Activated CD8-positive, alpha-beta memory T cell treated with anti-CD3 and anti-CD28 coated beads, Interleukin-2, amount 10 ng/mL, durations not matched to agents 7 days and 5 days (primary cell): ENCODE measurements at places on chromosomes 5 and 9. TPM values are rescaled to one million over a fixed set of nuclear protein-coding genes. Genes with fewer than 3 reads are reported as not detected.
A peak's percentile ranks its signal among the peaks of the same experiment; 100 is the strongest.

DNA sequence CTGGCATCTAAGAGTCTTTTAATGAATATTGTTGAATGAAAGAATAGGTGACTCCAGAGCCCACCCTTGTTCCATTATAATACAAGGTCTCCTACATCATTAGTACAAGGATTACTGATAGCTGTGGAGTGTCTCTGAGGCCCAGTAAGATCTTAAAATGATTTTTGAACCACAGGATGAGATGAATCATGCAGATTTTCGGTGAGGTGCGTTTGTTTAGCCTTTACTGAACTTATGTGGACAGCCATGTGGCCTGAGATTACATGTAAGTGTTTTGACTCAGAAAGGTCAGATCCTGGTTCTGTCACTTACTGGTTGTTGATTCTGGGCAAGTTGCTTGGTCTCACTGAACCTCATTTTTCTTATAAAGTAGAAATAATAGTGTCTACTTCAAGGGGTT, 21.6 kb downstream of the NFX1 start:
- H3K4me1 ChIP-seq: peaks cover 32% of the 10 kb centered on the region
- H3K27ac ChIP-seq: peak overlapping the region; percentile 42
- H3K27me3 ChIP-seq: no peaks in the 10 kb centered on the region
- H3K4me3 ChIP-seq: no peak overlapping the region

The SLC25A46 gene
- 47.7 TPM for total RNA-seq

- H3K27me3 ChIP-seq: peaks cover 10% of the 10 kb centered on the region
- no peak for DNase-seq
- H3K4me3 ChIP-seq: no peak overlapping the region
- no peaks in the 10 kb centered on the region for H3K36me3 ChIP-seq
- H3K27ac ChIP-seq: no peak overlapping the region
- H3K4me1 ChIP-seq: no peaks in the 10 kb centered on the region
Measured at GRCh38 chr9:4366591-4367330, 66.9 kb upstream of the GLIS3 start.

The PCDHGB2 gene
- 0.67 TPM for total RNA-seq

The C5orf15 gene
- 20.9 TPM for total RNA-seq

DNA sequence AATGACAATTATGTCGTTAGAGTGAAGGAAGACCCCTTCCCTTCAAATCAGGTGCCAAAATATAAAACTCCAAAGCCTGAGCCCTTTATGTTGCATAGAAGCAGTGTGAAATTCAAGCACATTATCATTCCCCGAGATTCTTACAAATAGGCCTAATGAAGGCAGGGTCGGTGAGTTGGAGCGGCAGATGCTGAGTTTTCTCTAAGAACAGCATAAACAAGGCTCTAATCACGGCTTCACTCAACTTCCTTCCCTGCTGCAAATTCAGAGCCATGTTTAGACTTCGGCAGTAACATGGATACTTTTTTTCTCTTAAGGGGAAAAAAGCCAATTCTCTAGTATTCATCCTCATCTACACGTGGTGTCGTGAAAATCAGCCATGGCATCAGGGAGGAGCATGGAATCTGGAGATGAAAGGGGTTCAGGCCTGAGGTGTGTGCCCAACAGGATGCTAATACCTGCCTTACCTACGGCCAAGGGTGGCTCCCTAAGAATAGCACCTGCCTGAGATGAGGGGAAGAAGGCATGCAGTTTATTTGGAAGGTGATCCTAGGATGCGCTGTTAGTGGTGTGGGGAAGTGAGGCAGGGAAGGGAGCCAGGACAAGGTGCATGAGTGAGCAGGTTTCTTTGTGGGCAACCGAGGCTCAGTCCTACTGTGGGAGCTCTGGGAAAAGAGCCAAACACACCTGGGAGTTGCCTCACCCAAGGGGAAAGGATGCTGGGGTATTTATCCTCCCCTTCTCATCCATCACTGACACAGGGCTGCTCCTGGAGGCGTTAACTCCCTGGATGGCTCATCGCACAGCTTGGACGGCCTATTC, 146.8 kb upstream of the TBC1D2 start:
- no peaks in the 10 kb centered on the region for H3K36me3 ChIP-seq
- no peaks in the 10 kb centered on the region for H3K4me1 ChIP-seq
- H3K27ac ChIP-seq: no peak overlapping the region
- peaks cover 30% of the 10 kb centered on the region for H3K27me3 ChIP-seq
- DNase-seq: no peak
- no peak overlapping the region for H3K4me3 ChIP-seq

GRCh38 chr9:78292716-78293497, 4.0 kb upstream of the PSAT1 start:
- H3K27ac ChIP-seq: peak overlapping the region; percentile 84
- no peaks in the 10 kb centered on the region for H3K27me3 ChIP-seq
- H3K4me1 ChIP-seq: peaks cover 30% of the 10 kb centered on the region
- peaks cover 5% of the 10 kb centered on the region for H3K36me3 ChIP-seq
